Heart left ventricle (tissue), 16 donors: ENCODE measurements at places on chromosomes 13 and 19. TPM values are rescaled to one million over a fixed set of nuclear protein-coding genes. Genes with fewer than 3 reads are reported as not detected.

DNA sequence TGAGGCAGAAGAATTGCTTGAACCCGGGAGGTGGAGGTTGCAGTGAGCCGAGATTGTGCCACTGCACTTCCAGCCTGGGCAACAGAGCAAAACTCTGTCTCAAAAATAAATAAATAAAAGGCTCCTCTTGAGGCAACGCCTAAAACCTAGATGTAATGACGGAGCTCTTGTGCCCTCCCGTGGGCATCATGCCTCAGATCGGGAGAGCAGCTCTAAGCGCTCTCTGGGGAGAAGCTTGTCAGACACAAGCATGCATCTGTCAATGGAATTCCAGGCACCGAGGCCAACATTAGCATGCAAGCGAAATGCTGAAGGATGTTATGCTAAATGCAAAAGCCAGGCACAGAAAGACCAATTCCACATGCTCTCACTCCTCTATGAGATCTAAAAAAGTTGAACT lies 45.6 kb upstream of the MRI1 start:
- H3K4me1 ChIP-seq, result no peaks in the 10 kb centered on the region
- no peak overlapping the region for H3K4me3 ChIP-seq
- no peak overlapping the region for H3K27ac ChIP-seq
- H3K36me3 ChIP-seq, result no peaks in the 10 kb centered on the region

DNA sequence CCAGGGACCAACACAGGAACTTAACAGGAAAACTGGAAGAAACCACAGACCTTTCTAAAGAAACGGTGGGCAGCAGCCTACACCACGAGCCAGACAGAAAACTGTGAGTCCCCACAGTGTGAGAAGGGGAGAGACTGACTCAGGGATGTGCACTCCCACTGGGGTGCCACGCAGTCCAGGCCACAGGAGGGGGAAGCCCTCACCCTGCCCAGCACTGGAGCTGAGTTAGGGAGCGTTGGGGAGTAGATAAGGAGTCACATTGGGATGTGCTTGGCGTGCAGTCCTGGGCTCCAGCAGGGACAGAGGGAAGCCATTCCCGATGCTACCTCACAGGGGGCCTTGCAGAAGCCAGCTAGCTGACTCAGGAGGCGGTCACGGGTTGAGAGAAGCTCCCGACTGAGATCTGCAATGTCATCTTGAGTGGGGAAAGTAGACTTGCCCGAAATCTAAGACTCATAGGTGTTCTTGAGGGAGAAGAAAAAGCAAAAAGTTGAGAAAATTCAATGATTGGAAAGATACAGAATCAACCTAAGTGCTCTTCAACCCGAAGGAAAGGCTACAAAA lies 17.3 kb downstream of the SIGLEC8 start:
- H3K36me3 ChIP-seq, result no peaks in the 10 kb centered on the region
- DNase-seq, result no peak
- no peak overlapping the region for H3K27ac ChIP-seq
- H3K4me3 ChIP-seq, result no peak overlapping the region
- no peaks in the 10 kb centered on the region for H3K27me3 ChIP-seq

DNA sequence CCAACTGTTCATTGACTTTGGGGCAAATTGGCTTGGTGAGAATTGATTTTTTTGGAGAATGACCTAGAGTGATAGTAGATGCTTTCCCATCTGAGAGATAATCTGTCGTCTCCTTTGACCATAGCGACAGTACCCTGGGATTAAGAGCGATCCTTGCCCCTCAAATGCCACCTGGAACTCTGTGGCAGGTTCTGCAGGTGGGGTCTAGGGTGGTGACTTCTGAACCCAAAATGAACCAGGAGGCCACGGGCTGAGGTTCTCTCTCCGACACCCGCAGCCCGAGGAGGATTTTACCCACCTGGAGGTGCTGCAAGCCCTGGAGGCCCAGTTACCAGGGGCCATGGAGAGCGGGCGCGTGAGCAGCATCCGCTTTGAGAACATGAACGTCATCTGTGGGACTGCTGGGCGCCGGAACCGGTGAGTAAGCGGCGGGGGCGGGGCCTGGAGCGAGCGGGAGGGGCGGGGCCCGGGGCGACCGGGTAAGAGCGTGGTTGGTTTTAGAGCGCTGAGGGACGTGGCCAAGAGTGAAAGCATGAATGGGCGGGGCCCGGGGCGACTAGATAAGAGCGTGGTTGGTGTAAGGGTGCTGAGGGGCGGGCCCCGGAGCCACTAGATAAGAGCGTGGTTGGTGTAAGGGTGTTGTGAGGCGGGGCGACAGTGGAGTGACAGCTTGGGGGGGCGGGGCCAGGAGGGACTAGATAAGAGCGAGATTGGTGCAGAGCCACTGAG lies 8.6 kb downstream of the C19orf81 start:
- H3K4me3 ChIP-seq, result no peak overlapping the region
- peaks cover 8% of the 10 kb centered on the region for H3K27me3 ChIP-seq
- peak; percentile 90 for DNase-seq

DNA sequence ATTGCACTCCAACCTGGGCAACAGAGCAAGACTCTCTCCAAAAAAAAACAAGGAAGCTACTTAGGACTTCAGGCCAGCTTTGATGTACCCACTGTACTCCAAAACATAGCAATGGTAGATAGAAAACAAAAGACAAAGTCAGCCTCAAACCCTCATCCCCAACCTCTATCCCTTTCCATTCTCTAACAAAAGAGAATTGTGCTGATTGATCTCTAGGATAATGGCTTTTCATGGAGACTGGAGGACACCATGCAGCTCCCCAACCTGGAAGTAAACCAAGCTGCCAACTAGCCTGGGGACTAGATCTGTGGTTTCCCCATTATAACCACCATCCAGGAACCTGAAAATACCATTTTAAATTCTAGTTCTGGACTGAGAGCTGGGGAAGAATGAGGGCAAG lies 4.3 kb upstream of the ZDHHC20 start:
- no peak overlapping the region for H3K4me3 ChIP-seq
- no peaks in the 10 kb centered on the region for H3K27me3 ChIP-seq
- no peak overlapping the region for H3K27ac ChIP-seq
- H3K4me1 ChIP-seq, result no peaks in the 10 kb centered on the region
- no peak for DNase-seq

DNA sequence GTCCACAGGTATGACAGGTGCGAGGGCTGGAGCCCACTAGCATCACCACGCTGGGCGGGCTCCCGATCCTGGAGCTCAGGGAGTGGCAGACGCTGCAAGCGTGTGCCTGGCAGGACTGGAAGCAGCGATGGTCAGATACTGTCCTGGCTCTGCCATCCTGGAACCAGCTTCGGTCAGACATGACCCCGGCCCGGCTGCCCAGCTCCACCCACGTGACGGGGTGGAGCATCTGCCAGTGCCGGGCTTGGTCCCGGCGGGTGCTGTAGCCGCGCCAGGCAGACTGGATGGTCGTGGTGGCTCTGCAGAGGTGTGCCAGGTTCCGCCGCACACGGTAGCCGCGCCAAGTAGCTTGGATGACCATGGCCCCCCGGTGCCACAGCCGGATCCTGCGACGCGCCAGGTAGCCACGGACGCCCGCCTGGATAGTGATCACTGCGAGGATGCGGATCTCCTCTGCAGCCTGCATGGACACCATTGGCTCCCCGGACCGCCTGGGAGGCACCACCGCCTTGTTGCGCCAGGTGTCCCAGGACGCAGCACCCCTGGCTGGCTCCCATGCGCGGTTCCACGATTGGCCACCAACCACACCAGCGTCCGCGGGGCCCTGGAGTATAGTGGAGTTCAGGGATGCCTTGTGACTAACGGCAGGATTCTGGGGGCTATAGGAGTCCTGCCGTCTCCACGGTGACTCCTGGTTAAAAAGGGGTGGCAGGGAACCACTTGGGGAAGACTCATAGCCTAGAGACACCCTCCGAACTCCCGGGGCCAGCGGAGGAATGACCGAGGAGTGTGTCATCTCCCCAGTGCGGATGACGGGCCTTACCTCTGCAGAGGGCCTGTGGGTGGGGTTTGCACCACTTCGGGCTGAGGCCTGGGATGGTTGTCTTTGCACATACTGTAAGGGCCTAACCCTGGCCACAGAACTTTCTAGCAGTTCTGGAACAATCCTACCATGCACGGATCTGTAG lies 16.5 kb downstream of the IQCN start:
- no peaks in the 10 kb centered on the region for H3K36me3 ChIP-seq
- DNase-seq, result no peak
- H3K4me3 ChIP-seq, result no peak overlapping the region
- H3K27ac ChIP-seq, result no peak overlapping the region
- H3K27me3 ChIP-seq, result no peaks in the 10 kb centered on the region
- no peaks in the 10 kb centered on the region for H3K4me1 ChIP-seq

GRCh38 chr13:58666331-58666730 lies 1034.8 kb downstream of the PCDH17 start:
- no peaks in the 10 kb centered on the region for H3K36me3 ChIP-seq
- no peaks in the 10 kb centered on the region for H3K4me1 ChIP-seq
- no peaks in the 10 kb centered on the region for H3K27me3 ChIP-seq
- H3K27ac ChIP-seq, result peak overlapping the region; percentile 17
- no peak overlapping the region for H3K4me3 ChIP-seq

DNA sequence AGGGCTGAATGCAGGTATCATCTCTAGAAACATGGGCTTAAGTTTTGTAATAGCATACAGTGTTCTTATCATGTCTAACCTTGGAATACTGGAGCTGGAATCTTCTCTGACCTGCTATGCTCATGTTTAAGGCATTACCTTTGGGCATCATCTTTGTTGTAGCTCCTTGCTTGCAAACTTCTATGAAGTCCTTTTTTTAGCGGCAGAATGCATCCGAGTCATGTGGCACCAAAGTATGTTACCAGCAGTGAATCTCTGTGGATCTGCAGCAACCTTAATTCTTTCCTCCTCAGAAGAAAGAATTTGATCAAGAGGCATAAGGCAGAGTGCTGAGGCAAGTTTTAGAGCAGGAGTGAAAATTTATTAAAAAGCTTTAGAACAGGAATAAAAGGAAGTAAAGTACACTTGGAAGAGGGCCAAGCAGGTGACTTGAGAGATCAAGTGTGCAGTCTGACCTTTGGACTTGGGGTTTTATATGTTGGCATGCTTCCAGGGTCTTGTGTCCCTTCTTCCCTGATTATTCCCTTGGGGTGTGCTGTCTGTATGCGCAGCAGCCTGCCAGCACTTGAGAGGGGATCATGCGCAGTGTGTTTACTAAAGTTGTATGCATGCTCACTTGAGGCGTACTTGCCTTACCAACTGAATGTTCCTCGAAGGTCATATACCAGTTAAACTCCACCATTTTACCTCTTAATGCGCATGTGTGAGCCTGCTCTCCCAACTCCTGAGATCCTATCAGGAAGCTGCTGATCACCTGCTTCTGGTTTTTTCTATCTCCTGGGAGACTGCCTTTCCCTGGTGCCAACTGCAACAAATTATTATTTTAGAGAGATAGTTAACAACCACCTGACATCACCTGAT lies 115.5 kb downstream of the LACC1 start:
- H3K4me1 ChIP-seq, result peaks cover 18% of the 10 kb centered on the region
- H3K4me3 ChIP-seq, result no peak overlapping the region
- DNase-seq, result no peak
- no peaks in the 10 kb centered on the region for H3K36me3 ChIP-seq

DNA sequence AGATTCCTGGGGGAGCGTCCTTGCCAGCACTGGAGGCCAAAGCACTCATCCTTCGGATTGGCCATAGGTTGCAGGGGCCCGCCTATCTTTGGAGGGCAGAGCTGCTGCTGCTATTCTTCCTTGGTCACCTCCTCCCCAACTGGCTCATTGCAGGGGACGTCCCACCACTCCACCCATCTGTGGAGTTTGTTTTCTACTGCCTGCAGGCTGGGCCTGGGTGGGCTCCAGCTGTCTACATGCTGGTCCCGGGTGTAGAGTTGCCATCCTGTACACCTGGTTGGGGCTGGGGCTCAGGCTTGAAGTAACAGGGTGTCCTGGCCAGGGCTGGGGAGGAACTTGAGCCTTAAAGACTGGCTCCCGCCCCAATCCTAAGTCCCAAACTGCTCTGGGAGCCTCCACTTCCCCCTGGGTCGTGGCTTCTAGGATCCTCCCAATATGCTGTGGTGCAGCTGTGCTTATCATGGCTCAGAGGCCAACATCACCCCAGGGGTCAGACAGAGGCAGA lies 2.1 kb downstream of the RNF225 start:
- no peak for DNase-seq
- H3K36me3 ChIP-seq, result peaks cover 28% of the 10 kb centered on the region
- no peak overlapping the region for H3K27ac ChIP-seq
- H3K4me3 ChIP-seq, result no peak overlapping the region
- peaks cover 5% of the 10 kb centered on the region for H3K27me3 ChIP-seq

- H3K27me3 ChIP-seq, result no peaks in the 10 kb centered on the region
- no peak for DNase-seq
- no peak overlapping the region for H3K4me3 ChIP-seq
- no peak overlapping the region for H3K27ac ChIP-seq
- H3K4me1 ChIP-seq, result no peaks in the 10 kb centered on the region
Measured at GRCh38 chr13:60679131-60679530, 282.1 kb downstream of the TDRD3 start.

- H3K4me3 ChIP-seq, result no peak overlapping the region
- H3K27me3 ChIP-seq, result no peaks in the 10 kb centered on the region
- no peak for DNase-seq
- peak overlapping the region; percentile 33 for H3K27ac ChIP-seq
- no peaks in the 10 kb centered on the region for H3K36me3 ChIP-seq
- H3K4me1 ChIP-seq, result peaks cover 19% of the 10 kb centered on the region
Measured at GRCh38 chr19:6099033-6099432, 11.3 kb downstream of the RFX2 start.

GRCh38 chr13:40375489-40376171 lies 290.8 kb downstream of the FOXO1 start:
- no peak overlapping the region for H3K4me3 ChIP-seq
- H3K27ac ChIP-seq, result no peak overlapping the region
- peak; percentile 67 for DNase-seq
- no peaks in the 10 kb centered on the region for H3K27me3 ChIP-seq
- no peaks in the 10 kb centered on the region for H3K4me1 ChIP-seq
- H3K36me3 ChIP-seq, result no peaks in the 10 kb centered on the region

DNA sequence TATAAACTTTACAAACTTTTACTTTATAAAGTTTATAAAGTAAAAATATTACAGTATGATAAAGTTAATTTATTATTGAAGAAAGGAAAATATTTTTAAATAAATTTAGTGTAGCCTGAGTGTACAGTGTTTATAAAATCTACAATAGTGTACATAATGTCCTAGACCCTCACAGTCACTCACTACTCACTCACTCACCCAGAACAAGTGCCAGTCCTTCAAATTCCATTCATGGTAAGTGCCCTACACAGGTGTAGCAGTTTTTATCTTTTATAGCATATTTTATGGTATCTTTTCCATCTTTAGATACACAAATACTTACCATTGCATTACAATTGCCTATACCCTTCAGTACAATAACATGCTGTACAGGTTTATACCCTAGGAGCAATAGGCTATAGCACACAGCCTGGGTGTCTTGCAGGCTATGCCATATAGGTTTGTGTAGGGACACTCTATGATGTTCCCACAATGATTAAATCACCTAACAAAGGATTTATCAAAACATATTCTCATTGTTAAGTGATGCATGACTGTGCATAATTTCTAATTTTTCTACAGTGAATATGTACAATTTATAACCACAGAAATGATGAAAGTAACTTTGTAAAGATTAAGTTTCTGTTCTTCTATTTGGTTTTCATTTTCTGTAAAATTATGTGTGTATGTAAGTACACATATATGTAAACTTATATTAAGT lies 98.0 kb downstream of the SPRY2 start:
- no peaks in the 10 kb centered on the region for H3K4me1 ChIP-seq
- H3K4me3 ChIP-seq, result no peak overlapping the region
- no peak overlapping the region for H3K27ac ChIP-seq
- no peaks in the 10 kb centered on the region for H3K36me3 ChIP-seq

CEBPA gene
- total RNA-seq, result 1.1 TPM

EDNRB gene
- total RNA-seq, result 17.9 TPM

ZNF491 gene
- total RNA-seq, result 2.5 TPM

KLF12 gene
- total RNA-seq, result 14.9 TPM

KLK11 gene
- total RNA-seq, result not detected

FBXW9 gene
- total RNA-seq, result 1.5 TPM

KCNK6 gene
- total RNA-seq, result 8.5 TPM

TMC4 gene
- 2.0 TPM for total RNA-seq
